Breast epithelium (tissue), 4 donors: ENCODE measurements at places on chromosomes 1 and 21.

- no peak for DNase-seq
Observed at GRCh38 chr1:206709322-206709721, 24.6 kb downstream of the MAPKAPK2 start.

DNA sequence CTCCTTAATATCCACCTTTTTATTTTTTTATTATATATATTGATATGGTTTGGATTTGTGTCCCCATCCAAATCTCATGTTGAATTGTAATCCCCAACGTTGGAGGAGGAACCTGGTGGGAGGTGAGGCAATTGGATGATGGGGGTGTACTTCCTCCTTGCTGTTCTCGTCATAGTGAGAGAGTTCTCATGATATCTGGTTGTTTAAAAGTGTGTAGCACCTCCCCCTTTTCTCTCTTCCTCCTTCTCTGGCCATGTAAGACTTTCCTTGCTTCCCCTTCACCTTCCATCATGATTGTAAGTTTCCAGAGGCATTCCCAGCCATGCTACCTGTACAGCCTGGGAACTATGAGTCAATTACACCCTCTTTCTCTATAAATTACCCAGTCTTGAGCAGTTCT lies 22.7 kb upstream of the CCSAP start:
- DNase-seq: no peak

DNA sequence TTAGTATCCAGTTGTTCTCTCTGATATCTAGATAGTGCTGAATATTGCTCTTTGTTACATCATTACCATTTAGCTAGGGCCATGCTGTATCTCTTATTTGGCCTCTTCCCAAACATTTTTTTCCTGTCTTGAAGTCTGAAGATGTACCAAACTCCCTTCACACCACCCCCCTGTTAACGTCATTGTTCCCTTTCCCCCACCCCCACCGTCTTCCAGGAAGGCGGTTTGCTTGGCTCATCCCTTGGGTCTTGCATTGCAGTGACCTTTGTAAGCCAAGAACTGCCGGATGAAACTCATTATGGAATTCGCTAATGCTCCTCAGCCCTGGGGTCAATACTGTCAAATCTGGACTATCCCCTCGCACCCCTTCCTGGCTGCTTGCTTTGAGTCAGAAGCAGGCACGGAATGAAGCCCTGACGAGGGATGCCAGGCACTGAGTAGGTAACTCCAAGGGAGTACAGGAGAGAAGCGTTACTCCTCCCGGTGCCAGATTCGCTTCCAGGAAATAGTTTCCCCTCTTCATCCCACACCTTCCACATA lies 283.1 kb downstream of the TM2D1 start:
- no peak for DNase-seq

- no peak for DNase-seq
Observed at GRCh38 chr1:69246710-69247109, 321.0 kb upstream of the LRRC7 start.

- no peak for DNase-seq
Observed at GRCh38 chr1:203450001-203450400, 25.6 kb upstream of the PRELP start.

- DNase-seq: no peak
Observed at GRCh38 chr21:36929622-36930021, 36.8 kb downstream of the HLCS start.
